ENCODE measurements at places on chromosomes 12 and 14.

DNA sequence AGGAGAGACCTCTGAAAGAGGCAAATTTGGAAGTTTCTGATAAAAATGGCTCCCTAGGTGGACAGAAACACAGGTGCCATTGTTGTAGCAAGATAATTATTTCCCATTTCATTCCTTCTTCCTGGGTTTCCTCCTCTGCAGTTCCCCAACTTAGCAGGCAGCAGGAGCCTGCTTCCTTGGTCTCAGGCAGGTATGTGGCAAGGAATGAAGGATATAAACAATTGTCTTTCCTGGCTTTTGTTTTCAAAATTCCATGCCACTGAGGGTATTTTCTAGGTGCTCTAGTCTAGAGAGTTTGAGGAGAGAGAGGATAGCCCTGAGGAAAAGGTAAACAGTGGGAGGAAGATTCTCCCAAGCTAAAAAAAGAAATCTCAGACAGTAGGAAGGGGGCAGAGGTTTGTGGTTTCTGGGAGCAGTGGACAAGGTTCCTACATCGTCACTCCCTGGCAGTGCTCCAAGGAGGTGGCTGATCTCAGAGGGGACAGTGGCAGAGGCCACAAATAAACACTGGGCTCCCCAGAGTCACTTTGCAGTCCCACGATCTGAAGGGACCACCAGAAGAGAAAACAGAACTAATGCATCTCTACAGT is 82.6 kb upstream of the IGF1 start:
- no peak for DNase-seq

DNA sequence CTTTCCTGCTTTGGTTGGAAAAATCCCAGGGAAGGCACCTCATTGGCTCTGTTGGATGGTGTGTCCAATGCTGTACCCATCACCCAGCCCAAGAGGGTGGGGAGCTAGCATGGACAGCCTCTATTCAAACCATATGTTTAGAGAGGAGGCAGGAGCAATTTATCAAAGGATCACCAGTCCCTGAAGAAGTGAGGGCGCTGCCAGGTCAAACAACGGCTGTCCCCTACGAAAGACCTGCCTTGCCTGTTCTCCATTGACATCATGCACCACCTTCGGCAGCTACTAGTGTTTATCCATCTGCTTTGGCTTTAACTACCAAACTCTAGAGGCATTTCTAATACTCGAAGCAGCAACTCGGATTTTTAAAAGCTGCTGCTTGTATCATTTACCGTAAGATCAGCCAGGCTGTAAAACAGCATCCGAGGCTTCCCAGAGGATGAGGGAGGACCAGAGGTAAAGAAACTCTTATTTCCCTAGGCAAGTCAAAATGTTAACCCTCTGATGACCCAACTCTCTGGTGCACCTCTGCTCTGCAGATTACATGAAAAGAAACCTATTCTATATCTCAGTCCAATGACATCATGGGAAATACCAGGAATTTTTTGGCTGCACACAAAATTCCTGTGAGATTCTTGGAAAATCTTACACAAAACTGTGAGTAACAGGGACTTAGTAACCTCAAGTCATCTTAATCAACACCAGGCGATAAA is 720.9 kb upstream of the TBX3 start:
- DNase-seq = no peak

DNA sequence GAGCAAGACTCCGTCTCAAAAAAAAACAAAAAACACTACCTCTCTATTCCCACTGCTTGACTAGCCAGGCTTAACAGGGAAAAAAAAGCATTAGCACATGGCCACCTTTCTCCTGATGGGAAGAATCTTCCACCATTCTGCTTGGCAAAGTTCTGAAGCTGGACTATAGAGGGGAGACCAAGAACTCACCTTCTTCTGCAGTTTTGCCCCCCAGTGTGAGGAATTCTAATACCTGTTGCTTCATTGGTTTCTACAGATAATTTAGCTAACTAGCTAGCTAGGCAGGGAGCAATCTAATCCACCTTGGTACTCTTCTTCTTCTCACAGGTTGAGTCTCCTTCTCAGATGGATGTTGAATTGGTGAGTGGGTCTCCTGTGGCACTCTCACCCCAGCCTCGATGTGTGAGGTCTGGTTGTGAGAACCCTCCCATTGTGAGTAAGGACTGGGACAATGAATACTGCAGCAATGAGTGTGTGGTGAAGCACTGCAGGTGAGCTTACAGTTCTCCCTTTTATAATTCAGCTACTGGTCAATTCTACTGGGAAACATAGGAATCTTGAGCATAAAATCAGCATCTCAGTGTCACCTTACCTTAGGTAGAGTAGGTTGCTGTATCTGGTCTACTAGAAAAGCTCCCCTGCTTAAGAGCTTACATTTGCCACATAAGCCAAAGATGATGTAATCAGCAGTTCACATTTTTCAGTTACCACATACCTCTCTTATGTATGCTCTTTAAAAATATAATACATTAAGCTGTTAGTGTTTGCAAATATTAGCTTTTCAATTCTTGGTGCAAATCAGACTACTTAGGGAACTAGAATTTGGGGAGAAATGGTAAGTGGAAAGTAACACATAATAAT is 16.0 kb downstream of the METTL3 start:
- DNase-seq = no peak

GRCh38 chr14:95507701-95508103 is 8.7 kb downstream of the SYNE3 start:
- no peak for DNase-seq

DNA sequence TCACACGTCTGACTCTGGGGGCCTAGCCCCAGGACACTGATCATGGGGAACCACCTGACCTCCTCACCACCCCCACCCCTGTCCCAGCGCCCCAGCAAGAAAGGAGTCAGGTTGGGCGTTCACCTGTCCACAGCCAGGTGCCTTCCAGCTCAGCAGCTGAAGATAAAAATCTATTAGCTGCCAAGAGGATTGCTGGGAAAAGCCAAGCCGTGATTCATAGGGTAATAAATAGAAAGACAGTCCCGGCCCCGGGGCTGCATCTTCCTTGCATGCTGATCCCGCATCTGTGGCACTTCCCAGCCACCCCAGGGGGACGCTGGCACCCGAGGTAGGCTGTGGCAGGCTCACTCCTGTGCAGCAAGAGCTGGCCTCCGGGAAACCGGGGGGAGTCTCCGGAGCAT is 70.2 kb upstream of the NCOR2 start:
- no peak for DNase-seq

- no peak for DNase-seq
These were observed 79.1 kb upstream of the ST8SIA1 start for GRCh38 chr12:22413592-22413991.

GRCh38 chr14:88037325-88037724 is 32.4 kb downstream of the GPR65 start:
- no peak for DNase-seq

- no peak for DNase-seq
These were observed 26.3 kb downstream of the PDE6H start for GRCh38 chr12:14999021-14999694.

DNA sequence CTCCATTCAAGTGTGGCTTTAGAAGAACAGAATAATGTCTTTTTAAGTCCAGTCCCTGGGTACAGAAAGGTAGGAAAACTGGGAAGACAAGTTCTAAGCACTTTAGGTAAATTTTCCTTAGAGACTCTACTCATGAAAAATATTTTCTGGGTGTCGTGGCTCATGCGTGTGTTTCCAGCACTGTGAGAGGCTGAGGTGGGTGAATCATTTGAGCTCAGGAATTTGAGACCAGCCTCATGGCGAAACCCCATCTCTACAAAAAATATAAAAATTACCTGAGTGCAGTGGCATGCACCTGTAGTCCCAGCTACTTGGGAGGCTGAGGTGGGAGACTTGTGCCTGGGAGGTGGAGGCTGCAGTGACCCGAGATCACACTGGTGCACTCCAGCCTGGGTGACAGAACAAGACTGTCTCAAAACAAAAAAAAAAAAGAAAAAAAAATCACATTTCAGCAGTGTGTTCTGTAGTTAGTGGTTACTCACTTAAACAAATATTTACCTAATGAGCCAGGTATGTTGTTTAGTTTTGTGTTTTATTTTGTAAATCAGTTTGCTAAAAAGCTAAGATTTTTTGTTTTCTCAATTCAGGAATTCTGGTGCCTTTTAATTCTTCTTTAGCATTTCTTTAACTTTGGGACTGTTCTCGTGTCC is 52.3 kb upstream of the RD3L start:
- DNase-seq = no peak

DNA sequence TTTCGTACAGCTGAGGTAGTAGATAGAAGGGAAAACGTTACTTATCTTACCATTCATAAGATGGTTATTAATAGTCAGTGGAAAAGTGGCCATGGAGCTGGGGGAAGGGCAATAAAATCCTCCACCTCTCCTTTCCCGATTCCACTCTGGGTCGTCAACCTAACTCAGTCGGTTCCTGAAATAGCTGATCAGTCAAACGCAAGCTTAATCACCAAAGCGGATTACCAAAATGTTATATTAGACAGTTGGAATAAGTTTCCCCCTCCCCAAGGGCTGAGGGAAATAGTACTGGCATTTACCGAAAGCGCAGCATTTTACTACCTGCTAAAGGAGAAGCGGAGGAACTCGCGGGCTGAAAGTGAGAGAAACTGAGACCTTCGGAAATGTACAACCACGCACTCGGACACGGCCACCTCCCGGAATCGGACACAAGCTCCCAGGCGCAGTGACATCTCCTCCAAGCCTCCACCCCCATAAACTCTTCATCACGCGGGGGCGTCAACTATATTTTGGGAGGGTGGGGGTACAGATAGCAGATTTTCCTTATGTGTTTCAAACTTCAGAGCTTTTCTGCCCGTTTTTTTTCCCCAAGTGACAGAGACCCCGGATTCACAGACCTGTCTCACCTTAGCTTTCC is 1.2 kb downstream of the PPM1H start:
- DNase-seq = no peak

GRCh38 chr12:1885599-1886245 is 32.7 kb downstream of the CACNA2D4 start:
- DNase-seq = no peak

- no peak for DNase-seq
These were observed 70.2 kb downstream of the STXBP6 start for GRCh38 chr14:24979725-24980239.

- no peak for DNase-seq
These were observed 38.6 kb downstream of the GARIN6 start for GRCh38 chr12:99686142-99686541.

DNA sequence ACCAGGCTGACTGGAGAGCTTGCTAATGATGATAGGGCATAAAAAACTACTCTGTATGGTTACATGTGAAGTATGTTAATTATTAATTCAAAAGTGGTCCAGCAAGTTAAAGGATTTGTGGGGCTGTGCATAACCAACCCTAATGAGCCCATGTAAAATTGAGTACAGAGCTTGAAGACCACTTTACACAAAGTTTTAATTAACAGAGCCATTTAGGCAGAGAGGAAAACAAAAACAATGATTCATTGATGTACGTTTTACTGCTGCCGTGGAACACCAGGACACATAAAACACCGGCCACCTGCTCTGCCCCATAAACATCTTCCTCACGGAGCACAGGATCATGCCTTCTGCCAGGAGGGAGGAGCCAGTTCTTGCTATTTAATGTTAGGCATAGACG is 83.5 kb downstream of the RIMBP2 start:
- no peak for DNase-seq

DNA sequence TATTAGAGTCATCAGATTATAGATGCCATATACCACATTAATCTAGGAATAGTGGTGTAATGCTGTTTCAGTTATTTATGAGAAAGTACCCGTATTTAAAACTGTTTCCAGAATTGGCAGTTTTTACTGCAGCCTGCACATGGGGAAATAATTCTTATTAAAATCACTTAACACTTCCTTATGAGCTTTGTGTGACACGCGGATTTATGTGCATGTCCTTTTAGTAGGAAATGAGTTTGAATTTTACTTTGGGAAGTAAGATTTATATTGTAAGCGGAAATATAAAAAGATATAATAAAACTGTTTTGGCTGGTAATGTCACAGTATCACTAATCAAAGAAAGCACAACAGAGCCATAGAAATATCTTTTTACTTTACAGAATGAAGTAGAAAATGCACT is 132.9 kb downstream of the TMEM117 start:
- DNase-seq = no peak

GRCh38 chr12:124094188-124094587 is 121.2 kb downstream of the ZNF664 start:
- no peak for DNase-seq

- DNase-seq = no peak
These were observed 406.0 kb downstream of the PRKD1 start for GRCh38 chr14:29521526-29522137.

- no peak for DNase-seq
These were observed 39.6 kb downstream of the DNAH10 start for GRCh38 chr12:123801573-123802178.

DNA sequence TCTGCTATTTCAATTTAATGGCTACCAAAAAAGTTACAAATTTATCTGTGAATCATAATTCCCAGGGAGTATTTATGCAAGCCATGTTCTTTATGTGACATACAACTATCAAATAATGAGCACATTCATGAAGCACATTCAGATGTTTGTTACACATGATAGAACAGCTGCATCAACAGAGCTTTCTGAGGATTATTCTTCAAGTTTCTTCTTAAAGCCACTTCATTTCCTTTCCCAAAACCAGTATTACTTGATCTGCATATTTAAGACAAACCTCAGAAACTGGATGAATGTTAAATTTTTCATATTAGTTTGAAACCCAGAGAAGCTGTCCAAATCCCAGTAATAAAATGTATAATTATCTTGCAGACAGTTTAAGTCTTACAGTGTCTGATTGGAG is 73.6 kb upstream of the SOX5 start:
- DNase-seq = no peak

GRCh38 chr14:53148671-53149070 is 4.5 kb downstream of the DDHD1 start:
- no peak for DNase-seq

GRCh38 chr14:38129705-38130104 is 78.0 kb upstream of the SSTR1 start:
- no peak for DNase-seq

GRCh38 chr14:70721542-70721941 is 79.8 kb downstream of the TTC9 start:
- no peak for DNase-seq

GRCh38 chr14:56678838-56679237 is 99.2 kb downstream of the TMEM260 start:
- no peak for DNase-seq

DNA sequence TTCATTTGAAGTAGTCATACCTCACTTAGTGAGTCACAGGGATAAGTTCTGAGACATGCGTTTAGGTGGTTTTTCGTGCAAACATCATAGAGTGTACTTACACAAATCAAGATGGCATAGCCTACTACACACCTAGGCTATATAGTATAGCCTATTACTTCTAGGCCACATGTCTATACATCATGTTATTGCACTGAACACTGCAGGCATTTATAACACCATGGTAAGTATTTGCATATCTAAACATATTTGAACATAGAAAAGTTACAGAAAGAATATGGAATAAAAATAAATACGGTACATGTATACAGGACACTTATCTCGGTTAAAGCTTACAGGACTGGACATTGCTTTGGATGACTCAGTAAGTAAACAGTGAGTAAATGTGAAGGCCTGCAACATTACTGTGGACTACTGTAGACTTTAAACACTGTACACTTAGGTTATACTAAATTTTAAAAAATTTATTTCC is 670.6 kb downstream of the SLC16A7 start:
- DNase-seq = no peak

All from stimulated activated CD4-positive, alpha-beta T cell treated with anti-CD3 and anti-CD28 coated beads, Interleukin-12 subunit alpha, Interleukin-12 subunit beta, amount 100 ng/mL, for 4 hours (primary cell).